IPS DF 19.7 (cell line): ENCODE measurements at places on chromosomes 2 and 18.
A peak's percentile ranks its signal among the peaks of the same experiment; 100 is the strongest.

DNA sequence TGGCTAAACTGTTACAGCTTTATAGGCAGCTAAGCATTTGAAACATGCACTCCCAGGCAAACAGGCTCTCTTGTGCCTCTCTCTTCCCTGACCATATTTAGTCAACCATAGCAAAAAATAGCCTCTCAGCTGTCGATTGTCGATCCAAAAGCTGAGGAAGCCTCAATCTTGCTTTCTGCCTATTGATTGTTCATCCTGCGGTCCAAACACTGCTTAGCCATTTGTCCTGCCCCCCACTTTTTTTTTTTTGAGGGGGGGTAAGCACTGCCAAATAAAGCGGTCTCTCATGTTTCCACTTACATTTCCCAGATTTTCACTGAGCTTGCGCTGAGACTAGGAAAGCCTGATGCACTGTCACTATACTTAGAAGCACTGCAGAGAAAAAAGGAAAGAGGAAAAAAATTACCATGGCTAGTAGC, 90.8 kb downstream of the MIB1 start:
- no peak for DNase-seq

- no peak for DNase-seq
Measured at GRCh38 chr2:180717588-180717987, 262.8 kb upstream of the UBE2E3 start.

- no peak for DNase-seq
Measured at GRCh38 chr2:19532547-19533196, 174.2 kb upstream of the OSR1 start.

- no peak for DNase-seq
Measured at GRCh38 chr2:207471261-207471660, 58.5 kb upstream of the CREB1 start.

DNA sequence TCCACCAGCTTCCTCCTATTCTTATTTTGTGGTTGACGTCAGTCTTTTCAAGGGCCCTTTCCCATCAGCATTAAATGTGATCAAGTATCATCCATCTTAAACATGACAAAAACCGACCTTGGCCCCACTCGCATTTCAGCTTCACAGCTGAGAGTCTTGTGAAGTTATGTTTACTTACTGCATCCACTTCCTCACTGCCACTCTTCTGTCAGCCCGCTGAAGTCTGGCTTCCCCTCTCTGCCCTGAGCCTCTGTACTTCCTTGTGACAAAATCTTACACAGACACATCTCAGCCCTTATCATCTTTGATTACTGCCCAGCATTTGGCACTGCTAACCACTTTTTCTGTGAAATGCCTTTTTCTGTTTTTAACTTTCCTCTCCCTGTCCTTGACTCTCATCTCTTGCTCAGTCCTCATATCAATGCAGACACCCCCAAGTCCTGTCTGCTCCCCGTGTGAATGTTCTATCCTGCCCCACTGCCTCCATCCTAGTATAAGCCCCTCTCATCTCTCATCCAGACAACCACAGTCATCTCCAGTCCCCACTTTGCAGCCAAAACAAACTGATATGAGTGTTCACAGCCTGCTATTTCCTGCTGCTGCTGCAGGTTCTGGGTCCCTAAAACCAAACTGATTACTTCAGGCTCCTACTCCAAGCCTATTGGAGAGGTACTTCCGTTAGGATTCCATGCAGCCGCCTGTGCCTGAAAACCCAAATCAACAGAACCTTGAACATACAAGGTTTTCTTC, 31.4 kb downstream of the FOSL2 start:
- no peak for DNase-seq

DNA sequence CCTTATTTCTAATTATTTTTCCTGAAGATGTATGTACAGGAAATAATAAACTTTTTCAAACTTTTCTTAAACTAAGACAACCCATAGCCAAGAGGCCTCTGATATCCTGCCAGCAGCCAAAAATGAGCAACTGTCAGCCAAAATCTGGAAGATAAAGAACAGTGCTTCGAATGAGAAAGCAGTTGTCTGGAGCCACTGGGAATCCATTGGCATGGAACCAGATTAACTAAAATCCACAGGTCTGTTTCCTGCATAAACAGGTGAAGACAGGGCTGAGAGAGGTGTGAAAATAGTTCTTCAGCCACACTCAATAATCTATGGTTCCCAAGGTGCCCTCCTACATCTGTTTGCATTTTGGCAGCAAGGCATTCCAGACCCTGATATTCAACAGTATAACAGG, 1076.7 kb upstream of the PIK3C3 start:
- DNase-seq: peak; percentile 20

GRCh38 chr2:54602736-54603322, 120.6 kb upstream of the EML6 start:
- no peak for DNase-seq

GRCh38 chr18:14927701-14928100, 179.7 kb downstream of the ANKRD30B start:
- no peak for DNase-seq

DNA sequence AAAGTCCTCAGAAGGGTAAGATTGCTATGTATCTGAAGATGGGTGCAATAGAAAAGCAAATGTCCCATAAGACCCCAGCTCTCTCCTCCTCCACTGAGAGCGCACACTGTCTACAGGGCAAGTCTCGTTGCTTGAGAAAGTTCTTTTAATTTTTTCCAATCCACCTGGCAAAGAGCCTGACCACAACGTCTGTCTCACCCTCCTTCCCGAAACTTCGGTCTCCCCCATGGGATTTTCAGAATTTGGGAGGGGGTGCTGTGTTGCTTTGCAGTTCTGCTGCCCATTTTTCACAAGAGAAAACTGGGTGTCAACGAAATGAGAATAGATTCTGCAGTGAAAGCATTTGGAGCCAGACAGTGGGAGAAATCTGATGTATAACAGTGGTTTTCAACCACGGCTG, 40.4 kb downstream of the SERTAD2 start:
- no peak for DNase-seq

- DNase-seq: peak; percentile 75
Measured at GRCh38 chr2:122516775-122517174, 761.3 kb downstream of the TSN start.

DNA sequence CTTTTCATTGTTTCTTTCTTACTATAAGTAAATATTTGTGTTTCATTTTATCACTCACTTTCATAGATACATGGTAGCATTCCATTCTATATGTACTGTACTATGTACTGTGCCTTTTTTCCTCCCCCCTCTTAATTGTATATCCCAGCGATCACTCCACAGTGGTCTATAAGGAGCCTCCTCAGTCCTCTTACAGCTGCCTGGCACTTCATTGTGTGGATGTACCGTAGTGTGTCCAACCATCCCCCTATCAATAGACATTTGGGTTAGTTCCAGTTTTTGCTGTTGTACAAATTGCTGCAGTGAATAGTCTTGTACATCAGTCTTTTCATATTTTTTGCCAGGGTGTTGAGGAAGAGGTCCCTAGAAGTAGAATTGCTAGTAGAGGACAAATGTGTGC, 21.4 kb upstream of the DRC1 start:
- no peak for DNase-seq

- no peak for DNase-seq
Measured at GRCh38 chr2:73830871-73831401, 2.2 kb downstream of the STAMBP start.

DNA sequence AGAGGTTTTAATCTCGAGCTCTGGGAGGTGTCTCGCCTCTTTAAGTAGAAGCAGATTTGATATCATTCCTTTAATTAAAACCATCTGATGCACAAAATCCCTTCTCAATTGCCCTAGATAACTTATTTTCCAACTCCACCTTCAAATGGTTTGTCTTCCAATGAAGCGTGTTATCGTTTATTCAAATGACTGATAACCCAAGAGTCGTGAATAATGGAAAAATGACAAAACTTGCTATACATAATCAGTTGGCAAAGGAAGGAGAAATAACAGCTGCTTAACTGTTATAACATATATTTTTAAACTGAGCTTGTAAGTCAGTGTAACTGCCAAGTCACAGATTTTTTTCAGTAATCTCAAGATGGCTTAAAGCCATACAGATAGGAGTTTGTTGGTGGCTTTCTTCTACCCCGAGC, 144.6 kb downstream of the QPCT start:
- no peak for DNase-seq

GRCh38 chr2:68819556-68819955, 51.6 kb downstream of the BMP10 start:
- no peak for DNase-seq

- DNase-seq: no peak
Measured at GRCh38 chr2:238942080-238942725, 94.3 kb downstream of the TWIST2 start.
